Thoracic aorta endothelial cell (primary cell): ENCODE measurements at places on chromosomes 5 and 9. TPM values are rescaled to one million over a fixed set of nuclear protein-coding genes. Genes with fewer than 3 reads are reported as not detected.

GABBR2 gene
- 33.5 and 39.2 TPM in 2 replicates for total RNA-seq

PRRX2 gene
- total RNA-seq, result not detected in 2 replicates

DAB2 gene
- total RNA-seq, result 186 and 237 TPM in 2 replicates

RELL2 gene
- total RNA-seq, result 3.1 and 3.7 TPM in 2 replicates

ADAMTSL1 gene
- 47.3 and 59.3 TPM in 2 replicates for total RNA-seq

TMEM252 gene
- total RNA-seq, result not detected in 2 replicates

PLCXD3 gene
- under 0.01 and 0.13 TPM in 2 replicates for total RNA-seq

DOK3 gene
- total RNA-seq, result 0.86 and 2.8 TPM in 2 replicates

OLFML2A gene
- total RNA-seq, result 0.07 TPM in 1 of 2 replicates, not detected in the other

SERF1A gene
- 10.2 and 15.4 TPM in 2 replicates for total RNA-seq

FOXD4L6 gene
- total RNA-seq, result not detected in 2 replicates

NR4A3 gene
- under 0.01 and 0.07 TPM in 2 replicates for total RNA-seq

DPP7 gene
- 55.6 and 69.3 TPM in 2 replicates for total RNA-seq

SPATA31D4 gene
- total RNA-seq, result not detected in 2 replicates

PTPRD gene
- 1.6 and 5.0 TPM in 2 replicates for total RNA-seq

LHX2 gene
- not detected in 2 replicates for total RNA-seq

CTXN3 gene
- total RNA-seq, result not detected in 2 replicates

MYMK gene
- not detected in 2 replicates for total RNA-seq

MARCHF3 gene
- total RNA-seq, result 61.0 and 81.3 TPM in 2 replicates
